AG04449 (cell line): ENCODE measurements at places on chromosomes 7 and 10.

GRCh38 chr10:30057894-30058556 is 1.4 kb downstream of the JCAD start:
- DNase-seq = no peak

GRCh38 chr10:3363311-3364045 is 190.9 kb upstream of the PITRM1 start:
- no peak for DNase-seq

DNA sequence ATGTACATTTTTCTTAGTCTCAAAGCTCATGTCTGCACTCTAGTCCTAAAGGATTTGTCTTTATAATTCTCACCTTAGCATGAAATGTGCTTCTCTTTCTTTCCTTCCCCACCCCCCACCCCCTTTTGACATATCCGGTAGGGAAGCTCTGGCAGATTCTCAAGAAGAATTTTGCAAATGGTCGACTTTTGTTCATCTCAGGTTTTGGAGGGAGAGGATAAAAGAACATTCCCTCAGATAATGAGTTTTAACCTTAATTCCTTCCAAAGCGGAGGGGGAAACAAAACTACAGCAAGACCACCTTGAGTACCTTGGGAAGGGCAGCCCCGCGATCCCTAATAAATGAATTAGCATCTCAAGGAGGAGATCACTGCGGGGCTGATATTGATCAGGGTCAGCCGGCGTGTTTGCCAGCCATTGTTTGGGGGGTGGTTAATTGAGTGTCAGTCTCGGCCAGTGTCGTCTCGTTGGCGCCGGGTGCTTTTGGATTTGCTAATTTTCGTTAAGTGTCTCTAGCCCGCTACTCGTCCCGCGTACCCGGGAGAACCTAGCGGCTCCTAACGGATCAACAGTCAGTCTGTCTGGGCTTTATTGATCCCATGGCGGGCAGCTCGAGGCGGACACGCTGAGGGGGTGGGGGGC is 874 bp upstream of the BAMBI start:
- no peak for DNase-seq

GRCh38 chr7:1410992-1411391 is 48.3 kb downstream of the MICALL2 start:
- no peak for DNase-seq

DNA sequence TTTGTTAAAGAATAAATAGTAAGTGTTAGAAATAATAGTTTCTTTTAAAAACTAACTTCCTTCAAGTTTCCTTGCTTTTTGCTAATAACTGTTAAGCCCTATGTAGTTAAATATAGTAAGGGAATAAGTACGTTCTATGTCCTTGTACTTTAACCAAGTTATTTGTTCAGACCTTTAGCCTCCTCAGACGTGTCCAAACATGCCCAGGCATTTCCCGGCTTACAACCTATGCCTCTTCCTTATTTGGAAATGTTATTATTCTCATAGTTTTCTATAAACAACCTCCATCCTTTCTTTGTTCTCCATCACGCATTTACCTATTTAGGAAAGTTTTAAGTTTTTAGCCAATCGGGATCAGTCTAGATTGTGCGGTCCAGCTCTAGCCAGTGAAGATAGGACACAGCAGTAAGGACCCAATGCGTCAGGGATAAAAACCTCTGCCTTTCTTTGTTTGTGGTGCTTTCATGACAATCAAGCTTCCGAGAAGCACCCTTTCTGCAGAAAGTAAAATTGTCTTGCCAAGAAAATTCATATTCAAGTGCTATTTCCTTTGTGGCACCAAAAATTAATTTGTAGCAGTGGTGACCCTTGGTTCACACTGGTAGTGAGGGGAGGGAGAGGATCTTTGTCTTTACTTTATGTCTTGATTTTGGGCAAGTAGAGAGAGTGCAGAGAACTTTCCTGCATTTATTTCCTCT is 851.3 kb upstream of the POM121L12 start:
- no peak for DNase-seq

- DNase-seq = no peak
Observed at GRCh38 chr7:94064541-94065191, 60.5 kb upstream of the BET1 start.

DNA sequence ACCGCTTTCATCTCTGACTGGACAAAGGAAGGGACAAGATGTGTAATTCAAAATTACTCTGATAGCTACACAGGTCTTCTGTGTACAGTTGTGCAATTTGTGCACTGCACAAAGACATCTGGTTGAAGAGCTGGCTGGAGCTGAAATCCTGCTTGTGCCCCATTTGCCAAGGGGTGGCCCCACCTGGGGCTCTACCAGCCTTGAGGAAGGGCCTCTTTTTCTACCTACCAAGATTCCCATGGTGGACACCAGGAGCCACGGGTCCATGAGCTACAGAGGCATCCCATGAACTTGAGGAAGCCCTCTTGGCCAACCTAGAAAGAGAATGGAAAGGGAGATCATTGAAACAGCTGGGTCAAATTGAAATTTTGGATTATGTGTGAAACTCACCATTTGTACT is 43.2 kb downstream of the HHEX start:
- no peak for DNase-seq

DNA sequence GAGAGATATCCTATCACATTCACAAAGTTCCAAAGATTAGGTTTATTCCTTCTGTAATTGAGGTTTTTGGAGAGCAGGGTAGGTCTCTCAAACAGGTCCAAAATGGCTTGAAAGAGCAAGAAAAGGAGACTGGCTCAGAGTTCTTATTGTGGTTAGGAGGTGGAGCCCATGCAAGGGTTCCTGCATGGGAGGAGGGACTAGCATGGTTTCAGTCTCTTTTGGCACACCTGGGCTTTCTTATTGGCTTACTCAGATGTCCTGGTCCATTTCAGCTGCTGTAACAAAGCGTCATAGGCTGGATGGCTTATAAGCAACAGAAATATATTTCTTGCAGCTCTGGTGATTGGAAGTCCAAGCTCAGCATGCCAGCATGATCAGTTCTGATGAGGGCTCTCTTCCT is 493.1 kb downstream of the REEP3 start:
- no peak for DNase-seq

DNA sequence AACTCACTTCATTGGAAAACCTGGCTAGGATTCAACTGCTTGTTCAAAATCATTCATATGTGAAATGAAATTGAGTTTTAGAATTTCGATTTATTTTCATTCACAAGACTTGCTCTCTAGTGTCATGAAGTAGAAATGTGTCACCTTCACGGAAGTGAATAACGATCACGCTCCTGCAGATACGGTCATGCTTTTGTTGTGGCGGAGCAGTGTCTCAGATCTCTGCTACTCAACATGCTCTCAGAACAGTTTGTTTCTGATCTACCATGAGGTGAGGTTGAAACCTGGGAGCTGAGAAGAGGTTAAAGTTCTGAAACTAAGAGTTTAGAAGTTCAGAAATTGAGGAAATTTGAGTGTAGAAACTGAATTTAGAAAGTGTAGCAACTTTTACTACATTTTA is 13.8 kb upstream of the PITRM1 start:
- DNase-seq = no peak

- DNase-seq = no peak
Observed at GRCh38 chr10:46553238-46554049, 3.0 kb downstream of the GPRIN2 start.

DNA sequence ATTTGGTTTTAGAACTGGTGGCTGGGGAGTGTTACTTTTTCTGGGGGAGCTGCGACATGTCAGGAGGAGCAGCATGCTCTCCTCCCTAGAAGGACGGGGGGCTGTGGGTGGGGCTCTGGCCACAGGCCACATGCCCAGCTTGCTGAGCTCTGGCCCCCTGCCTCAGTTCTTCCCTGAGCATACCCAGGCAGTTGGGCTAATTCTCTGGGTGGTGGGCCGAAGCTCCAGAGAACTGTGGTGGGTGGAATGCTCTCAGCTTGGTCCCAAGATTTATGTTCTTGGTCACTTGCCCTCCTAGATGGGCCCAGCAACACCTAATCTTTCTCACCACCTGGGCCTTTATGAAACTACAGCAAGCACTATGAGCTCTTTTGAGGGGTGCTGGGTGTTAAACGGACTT is 5.1 kb upstream of the ZNF775 start:
- DNase-seq = no peak

DNA sequence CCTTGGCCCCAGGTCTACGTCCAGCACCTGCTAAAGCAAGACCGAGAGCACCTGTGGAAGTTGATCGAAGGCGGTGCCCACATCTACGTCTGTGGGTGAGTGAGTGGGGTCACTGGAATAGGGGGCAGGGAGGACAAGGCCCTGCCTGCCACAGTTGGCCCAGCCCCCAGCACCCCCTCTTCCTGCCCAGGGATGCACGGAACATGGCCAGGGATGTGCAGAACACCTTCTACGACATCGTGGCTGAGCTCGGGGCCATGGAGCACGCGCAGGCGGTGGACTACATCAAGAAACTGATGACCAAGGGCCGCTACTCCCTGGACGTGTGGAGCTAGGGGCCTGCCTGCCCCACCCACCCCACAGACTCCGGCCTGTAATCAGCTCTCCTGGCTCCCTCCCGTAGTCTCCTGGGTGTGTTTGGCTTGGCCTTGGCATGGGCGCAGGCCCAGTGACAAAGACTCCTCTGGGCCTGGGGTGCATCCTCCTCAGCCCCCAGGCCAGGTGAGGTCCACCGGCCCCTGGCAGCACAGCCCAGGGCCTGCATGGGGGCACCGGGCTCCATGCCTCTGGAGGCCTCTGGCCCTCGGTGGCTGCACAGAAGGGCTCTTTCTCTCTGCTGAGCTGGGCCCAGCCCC is 8.1 kb downstream of the TMEM120A start:
- DNase-seq = no peak

GRCh38 chr7:88347090-88347489 is 40.4 kb upstream of the STEAP4 start:
- no peak for DNase-seq

- no peak for DNase-seq
Observed at GRCh38 chr7:130493275-130493873, 1.5 kb downstream of the MEST start.

DNA sequence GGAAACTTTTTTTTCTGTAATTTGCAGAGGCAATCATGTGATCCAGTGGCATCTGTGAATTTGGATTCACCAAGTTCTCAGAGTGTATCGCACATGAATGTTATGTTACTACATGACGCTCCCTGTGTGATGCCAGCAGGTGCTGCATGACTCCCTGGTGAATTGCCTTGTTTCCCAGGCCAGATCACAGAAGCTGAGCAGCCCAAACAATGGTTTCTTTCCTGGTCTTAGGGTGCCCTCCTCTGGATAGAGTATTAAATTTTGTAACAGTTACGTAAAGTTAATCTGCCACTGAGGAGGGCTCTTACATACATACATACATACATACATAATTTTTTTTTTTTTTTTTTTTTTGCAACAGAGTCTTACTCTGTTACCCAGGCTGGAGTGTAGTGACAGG is 3.6 kb downstream of the ZSCAN21 start:
- DNase-seq = no peak

DNA sequence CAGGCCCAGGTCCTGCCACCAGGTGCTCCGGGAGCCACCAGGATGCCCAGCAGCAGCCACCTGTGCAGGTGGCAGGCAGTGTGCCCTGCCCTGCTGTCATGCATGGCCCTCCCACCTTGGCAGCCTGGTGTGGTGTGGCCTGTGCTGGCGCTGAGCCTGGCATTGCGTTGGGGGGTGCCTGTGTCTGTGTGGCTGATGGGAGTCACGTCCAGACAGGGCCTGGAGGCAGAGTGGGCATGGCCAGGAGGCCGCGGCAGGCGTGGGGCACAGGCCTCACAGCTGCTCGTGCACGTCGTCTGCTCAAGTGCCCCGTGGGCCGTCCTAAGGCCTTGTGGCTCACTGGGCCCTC is 8.7 kb downstream of the TTYH3 start:
- no peak for DNase-seq

GRCh38 chr7:136869991-136870865 is 1.8 kb downstream of the CHRM2 start:
- no peak for DNase-seq

- no peak for DNase-seq
Observed at GRCh38 chr10:132394201-132394811, 2.7 kb upstream of the PWWP2B start.

- no peak for DNase-seq
Observed at GRCh38 chr10:14904316-14904732, 25.7 kb downstream of the SUV39H2 start.

GRCh38 chr10:62133618-62134017 is 135.0 kb downstream of the RTKN2 start:
- DNase-seq = no peak

DNA sequence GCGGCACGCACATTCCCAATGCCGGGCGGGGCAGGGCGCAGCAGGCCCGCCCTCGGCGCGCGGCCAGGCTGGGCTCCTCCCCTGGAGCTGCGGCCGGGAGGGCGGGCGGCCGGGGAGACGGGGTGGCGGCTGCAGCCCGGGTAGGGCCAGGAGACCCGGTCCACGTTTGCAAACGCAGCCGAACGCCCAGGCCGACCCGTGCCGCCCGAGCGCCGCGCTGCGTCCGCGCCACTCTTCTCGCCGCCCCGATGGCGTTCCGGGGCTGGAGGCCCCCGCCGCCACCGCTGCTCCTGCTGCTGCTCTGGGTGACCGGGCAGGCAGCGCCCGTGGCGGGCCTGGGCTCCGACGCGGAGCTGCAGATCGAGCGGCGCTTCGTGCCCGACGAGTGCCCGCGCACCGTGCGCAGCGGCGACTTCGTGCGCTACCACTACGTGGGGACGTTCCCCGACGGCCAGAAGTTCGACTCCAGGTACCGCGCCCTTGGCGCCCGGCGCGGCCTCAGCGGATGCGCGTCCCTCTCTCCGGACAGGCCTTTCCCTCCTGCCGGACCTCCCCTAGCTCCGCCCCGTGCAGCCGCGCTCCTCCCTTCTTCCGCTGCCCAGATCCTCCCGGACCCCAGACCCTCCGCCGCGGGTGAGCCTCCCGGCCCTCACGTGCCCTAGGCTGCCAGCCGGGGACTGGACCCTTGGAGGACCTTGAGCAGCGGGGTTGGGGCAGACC is at the start of gene FKBP9:
TSS of gene FKBP9 (plus strand) at position 115 of the 720 bp plus-strand sequence. CDS start at position 249, 134 bp downstream.
- DNase-seq = no peak

- no peak for DNase-seq
Observed at GRCh38 chr7:40301486-40302068, 166.8 kb downstream of the SUGCT start.

DNA sequence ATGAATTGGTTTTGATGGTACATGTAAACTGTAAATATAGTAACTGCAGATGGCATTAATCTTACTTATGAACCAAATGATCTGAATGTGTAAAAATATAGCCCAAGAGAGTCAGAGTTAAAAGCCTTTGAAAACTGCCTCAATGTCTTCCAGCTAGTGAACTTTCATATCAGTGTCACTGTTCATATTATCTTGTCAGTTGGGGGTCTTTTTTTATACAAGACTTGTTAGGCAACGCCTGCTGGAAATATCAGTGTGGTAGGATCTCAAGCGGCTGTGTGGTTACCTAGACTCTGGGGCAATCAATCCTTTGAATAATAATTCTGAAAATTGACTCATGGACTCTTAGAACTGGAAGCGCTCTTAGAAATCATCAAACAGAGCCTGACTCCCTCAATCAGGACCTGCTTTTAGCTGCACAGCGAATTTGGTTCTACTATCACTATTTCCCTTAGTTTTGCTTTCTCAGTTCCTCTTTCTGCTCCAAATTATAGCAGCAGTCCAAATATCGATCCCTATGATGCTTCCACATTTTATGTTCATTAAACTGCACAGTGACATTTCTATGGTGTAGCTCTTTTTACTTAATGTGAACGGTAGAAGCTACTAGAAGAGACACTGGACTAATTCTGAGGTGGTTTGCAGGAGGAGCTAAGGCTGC is 100.1 kb upstream of the COL1A2 start:
- DNase-seq = no peak

- no peak for DNase-seq
Observed at GRCh38 chr10:16016688-16017087, 156.4 kb upstream of the MINDY3 start.

GRCh38 chr7:12294701-12295100 is 83.6 kb downstream of the TMEM106B start:
- DNase-seq = no peak

GRCh38 chr7:122790591-122790990 is 87.9 kb upstream of the RNF148 start:
- DNase-seq = no peak
